Stimulated activated CD4-positive, alpha-beta T cell treated with anti-CD3 and anti-CD28 coated beads, Interleukin-1b, Interleukin-23, amount 100 ng/mL, for 1 hour (primary cell): ENCODE measurements at places on chromosomes 2 and 18.

GRCh38 chr2:656676-657075 lies 20.5 kb downstream of the TMEM18 start:
- no peak for DNase-seq

DNA sequence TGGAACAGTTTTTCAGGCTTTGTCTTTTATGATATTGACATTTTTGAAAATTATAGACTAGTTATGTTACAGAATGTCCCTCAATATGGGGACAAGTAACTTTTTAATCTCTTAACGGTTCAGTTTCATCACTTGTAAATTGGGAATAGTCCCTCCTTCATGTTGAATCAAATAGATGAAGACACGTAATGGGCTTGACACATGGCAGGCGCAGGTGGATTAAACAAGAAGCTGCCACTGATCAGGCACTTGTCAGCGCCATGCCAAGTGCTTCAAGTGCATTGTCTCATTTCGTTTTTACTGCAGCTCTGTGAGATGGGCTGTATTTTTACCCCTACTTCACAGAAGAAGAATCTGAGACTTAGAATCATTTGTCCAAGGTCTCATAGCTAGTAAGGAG lies 9.5 kb upstream of the SMAD4 start:
- no peak for DNase-seq

- no peak for DNase-seq
Observed at GRCh38 chr2:12087671-12088380, 341.4 kb downstream of the LPIN1 start.

- no peak for DNase-seq
Observed at GRCh38 chr2:170241756-170242155, 63.8 kb downstream of the MYO3B start.

- DNase-seq, result no peak
Observed at GRCh38 chr2:11279398-11279797, 65.0 kb downstream of the ROCK2 start.
